ENCODE measurements at places on chromosomes 4 and X.

- DNase-seq: no peak
These were observed 328.5 kb upstream of the FGF16 start for GRCh38 chrX:77118686-77119085.

DNA sequence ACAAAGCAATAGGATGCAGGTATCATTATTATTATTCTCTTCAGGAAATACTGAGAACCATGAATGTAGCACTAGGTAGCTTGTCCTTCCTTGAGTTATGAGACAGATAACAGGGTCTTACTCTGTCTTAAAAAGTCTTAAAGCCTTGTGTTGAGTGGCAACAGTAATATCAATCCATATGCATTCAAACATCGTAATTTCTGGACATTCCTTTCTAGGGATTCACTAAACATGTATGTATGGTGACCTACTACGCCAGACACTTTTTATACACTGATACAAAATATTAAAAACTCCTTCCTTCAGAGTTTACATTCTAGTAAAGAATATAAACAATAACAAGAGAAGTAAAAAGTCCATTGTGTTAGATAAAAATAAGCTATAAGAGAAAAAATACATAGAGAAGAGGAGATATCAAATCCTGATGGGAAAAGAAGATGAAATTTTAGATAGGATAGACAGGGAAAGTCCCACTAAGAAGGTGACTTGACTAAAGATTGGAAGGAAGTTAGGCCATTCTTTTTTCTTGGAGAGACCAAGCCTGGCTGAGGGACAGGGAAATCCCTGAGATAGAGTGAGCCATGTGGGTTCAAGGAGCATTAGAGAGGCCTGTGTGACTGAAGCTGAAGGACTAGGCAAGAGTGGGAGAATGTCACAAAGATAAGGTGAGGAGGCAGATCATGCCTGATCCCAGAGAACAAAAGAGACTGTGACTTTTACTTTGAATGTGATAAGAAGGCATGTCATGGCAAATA is 5.0 kb upstream of the DDX60L start:
- no peak for DNase-seq

GRCh38 chr4:131613824-131614216 is 1535.3 kb upstream of the PCDH10 start:
- no peak for DNase-seq

DNA sequence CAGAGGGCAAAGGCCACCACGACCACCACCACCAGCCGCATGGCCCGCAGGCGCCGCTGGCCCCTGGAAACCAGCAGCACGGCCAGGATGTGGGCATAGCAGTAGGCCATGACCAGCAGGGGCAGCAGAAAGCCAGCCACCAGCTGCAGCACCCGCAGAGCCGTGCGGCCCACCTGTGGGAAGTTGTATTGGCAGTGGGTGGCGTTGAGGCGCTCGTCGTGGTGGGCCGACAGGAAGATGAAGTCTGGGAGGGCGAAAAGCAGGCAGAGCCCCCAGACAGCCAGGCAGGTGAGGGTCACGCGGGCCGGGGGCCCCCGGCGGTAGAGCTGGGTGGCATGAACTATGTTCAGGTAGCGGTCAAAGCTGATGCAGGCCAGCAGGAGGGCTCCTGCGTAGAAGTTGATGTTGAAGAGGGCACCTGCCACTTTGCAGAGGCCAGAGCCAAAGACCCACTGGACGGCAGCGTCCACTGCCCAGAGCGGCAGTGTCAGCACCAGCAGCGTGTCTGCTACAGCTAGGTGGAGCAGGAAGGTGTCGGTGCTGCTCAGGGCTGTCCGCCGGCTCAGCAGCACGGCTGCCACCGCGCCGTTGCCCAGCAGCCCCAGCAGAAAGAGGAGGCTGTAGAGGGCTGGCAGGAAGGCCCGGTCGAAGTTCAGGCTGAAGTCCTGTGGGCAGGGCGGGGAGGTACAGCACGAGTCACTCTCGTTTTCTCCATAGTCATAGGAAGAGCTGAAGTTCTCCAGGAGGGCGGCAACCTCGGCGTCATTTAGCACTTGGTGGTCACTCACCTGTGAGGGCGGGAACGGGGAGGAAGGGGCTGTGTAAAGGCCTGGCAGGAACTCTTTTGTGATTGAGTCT is 1.4 kb downstream of the CXCR3 start:
- no peak for DNase-seq

DNA sequence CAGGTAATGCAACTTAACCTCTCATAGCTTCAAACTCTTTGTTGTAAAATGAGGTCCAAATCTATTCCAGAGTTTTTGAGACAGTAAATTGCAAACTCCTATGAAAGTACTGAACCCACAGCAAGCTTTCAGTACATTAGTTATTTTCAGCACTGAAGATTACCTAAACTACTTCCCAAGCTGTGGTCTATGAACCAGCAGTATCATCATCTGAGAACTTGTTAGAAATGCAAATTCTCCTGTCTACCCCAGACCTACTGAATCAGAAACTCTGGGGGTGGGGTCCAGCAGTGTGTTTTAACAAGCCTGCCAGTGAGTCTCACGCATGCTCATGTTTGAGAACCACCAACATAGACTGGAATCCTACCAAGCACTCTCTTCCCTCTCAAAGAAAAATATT is 5.7 kb upstream of the CASP6 start:
- DNase-seq: no peak

- no peak for DNase-seq
These were observed 6.7 kb upstream of the FAM200B start for GRCh38 chr4:15674926-15675325.

GRCh38 chr4:24210332-24210902 is 320.6 kb upstream of the PPARGC1A start:
- DNase-seq: no peak

GRCh38 chr4:121510341-121510874 is 129.6 kb upstream of the QRFPR start:
- no peak for DNase-seq

- no peak for DNase-seq
These were observed 288.8 kb downstream of the CENPC start for GRCh38 chr4:67256388-67257043.

- DNase-seq: no peak
These were observed 115.7 kb upstream of the GPC4 start for GRCh38 chrX:133530960-133531359.

DNA sequence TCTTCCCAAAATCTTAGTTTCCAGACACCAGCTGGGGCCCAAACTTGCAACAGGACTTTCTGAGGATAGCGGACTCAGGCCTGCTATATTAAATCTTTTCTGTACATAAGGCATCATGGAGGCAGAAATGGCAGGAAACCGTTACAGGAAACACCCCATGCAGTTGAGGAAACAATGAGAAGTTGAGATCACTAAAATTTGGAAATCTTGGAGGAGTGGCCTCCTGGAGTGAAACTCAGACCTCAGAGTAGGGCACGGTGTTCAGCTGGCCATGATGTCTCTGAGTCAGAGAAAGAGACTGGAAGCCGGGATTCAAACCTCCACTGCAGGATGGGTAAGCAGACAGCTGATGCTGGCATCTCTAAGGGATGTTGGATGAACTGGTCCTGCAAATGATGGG is 372.6 kb upstream of the CTSO start:
- no peak for DNase-seq

DNA sequence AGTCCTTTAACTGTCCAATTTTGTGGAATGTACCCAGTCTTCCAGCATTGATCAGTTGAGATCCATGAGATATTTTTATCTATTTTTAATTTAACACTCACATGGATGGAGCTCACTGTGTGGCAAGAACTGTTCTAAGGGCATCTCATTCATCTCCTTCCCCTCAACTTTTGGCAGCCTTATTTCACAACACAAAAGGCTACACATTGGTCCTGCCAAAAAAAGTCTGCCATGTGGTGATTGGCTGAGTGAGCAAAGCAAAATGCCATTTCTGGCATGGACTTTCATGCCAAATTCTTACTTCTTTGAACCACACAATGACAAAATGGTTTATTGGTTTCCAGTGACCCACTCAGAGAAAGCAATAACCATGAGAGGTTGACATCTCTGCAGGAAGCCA is 171.6 kb upstream of the MAP3K15 start:
- no peak for DNase-seq

DNA sequence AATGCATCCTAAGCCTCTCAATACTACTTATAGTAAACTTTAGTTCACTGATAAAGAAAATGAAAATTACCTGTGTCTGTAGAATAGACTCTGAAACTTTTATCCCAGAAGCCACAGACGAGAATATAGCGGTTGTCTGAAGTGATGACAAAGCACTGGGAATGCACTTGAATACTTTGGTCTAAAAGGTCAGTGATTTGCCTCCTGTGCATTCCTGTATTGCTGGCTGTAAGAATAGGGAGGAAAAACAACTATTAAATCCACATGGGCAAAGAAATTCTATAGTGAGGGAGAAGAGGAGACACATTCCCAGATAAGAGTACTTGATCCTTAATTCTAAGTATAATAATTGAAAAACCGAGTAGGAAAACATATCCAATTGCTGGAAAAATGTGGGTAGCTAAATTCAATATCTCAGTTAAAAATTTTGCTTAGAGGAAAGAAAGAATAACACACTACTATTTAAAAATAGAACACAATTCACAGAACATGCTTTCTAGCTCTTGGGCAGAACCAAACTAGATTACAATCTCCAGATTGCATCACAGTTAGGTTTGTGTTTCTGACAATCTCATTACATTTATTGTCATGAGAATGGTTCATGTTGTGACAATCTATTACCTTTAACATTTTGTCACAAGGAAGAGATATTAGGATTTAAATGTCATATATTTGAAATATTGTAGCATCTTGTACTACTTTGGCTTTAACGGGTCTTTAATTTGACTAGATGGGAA is 232.1 kb downstream of the DCLK2 start:
- DNase-seq: peak; percentile 59

DNA sequence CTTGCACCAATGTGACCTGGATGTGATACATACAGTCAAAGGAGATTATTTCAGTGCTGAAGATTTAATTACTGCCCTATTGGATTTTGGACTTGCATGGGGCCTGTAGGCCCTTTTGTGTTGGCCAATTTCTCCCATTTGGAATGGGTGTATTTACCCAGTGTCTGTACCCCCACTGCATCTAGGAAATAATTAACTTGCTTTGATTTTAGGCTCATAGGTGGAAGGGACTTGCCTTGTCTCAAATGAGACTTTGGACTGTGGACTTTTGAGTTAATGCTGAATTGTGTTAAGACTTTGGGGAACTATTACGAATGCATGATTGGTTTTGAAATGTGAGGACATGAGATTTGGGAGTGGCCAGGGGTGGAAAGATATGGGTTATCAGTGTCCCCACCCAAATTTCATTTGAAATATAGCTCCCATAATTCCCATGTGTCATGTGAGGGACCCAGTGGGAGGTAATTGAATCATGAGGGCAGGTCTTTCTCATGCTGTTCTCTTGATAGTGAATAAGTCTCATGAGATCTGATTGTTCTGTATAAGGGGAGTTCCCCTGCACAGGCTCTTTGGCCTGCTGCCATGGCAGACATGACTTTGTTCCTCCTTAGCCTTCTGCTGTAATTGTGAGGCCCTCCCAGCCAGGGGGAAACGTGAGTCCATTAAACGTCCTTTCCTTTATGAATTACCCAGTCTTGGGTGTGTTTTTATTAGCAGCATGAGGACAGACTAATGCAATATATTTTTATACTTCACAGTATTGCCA is 362.2 kb upstream of the SPANXN4 start:
- DNase-seq: no peak

GRCh38 chr4:174387143-174387542 is 103.4 kb downstream of the CEP44 start:
- DNase-seq: no peak

GRCh38 chr4:146112389-146112788 is 63.1 kb upstream of the LSM6 start:
- no peak for DNase-seq

DNA sequence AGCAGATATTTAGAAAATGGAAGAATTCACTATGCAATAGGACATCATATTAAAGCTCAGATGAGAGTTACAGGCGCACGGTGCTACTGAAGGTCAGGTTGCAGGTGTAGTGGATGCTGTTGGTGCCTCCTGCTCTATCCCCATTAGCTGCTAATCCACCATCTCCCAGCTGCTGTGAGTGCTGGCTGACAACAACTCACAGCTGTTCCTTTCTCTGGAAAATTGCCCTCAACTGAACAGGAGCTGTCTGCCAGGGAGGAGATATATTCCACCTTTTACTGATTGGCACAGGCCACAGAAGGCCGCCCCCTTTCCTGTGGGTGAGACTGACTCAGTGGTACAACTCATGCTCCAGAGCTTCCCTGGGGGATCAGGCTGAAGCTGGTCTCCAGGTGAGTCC is 48.7 kb downstream of the UCHL1 start:
- DNase-seq: no peak

DNA sequence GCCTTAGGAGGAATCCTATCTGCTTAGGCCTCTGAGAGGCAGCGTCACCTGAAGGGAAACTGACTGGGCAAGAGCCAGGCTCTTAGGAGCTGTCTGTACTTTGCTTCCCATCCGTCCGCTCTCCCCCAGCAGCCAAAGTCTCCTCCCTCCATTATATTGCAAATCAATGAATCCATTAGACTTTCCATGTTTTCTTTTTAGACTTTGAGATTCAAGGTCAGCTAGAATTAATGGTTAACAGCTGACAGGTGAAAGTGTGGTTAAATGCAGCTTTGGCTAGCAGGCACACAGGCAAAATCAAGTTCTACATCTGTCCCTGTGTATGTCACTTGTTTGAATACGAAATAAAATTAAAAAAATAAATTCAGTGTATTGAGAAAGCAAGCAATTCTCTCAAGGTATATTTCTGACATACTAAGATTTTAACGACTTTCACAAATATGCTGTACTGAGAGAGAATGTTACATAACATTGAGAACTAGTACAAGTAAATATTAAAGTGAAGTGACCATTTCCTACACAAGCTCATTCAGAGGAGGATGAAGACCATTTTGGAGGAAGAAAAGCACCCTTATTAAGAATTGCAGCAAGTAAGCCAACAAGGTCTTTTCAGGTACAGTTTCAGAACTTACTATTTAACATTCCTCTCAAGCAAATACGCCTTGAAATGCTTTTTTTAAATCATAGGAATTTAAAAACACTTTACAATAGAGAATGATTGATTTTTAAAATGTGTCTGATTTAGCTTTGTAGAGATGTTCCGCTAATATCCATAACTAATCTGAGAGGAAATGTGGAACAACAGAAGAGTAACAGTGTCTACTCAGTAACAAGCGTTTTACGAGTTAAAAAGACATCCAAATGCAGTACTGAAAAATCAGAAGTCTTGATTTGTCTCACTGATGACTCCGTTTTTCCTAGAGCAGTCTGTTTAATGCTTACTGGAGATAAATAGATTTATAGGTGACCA is at the start of gene F11:
Gene F11 (plus strand): TSS at position 507 of the 970 bp plus-strand sequence. CDS start 948 bp downstream, outside the sequence.
- no peak for DNase-seq

- DNase-seq: no peak
These were observed 47.6 kb downstream of the USP38 start for GRCh38 chr4:143232277-143232676.

DNA sequence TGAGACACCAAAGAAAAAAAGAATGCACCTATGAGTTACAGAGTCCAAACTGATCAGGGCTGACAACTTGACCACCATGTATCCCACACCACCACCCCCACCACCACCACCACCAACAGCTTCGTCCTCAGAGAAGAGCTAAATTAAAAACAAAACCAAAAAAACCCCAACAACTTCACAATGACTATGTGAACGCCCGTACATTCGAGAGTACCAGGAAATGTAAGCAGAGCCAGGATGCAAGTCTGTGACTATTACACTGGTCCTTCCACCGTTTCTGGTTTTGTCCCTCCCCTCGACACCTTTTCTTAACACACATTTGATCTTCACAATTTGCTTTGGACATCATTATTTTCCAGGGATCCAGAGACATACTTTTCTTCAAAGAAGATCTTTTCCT is 51.0 kb downstream of the WFS1 start:
- no peak for DNase-seq

GRCh38 chr4:98166025-98166730 is 22.9 kb upstream of the STPG2 start:
- no peak for DNase-seq

- DNase-seq: no peak
These were observed 98.7 kb downstream of the MAB21L2 start for GRCh38 chr4:150680651-150681050.

- no peak for DNase-seq
These were observed 113.3 kb downstream of the ELOVL6 start for GRCh38 chr4:110085131-110085530.
